ENCODE measurements at places on chromosomes 7 and 10. TPM values are rescaled to one million over a fixed set of nuclear protein-coding genes. Genes with fewer than 3 reads are reported as not detected.

Gene SPDYE16
- 1.5 TPM for total RNA-seq

Gene RNF32
- 0.66 TPM for total RNA-seq

Gene MRLN
- not detected for total RNA-seq

Gene RHBDD2
- total RNA-seq, result 25.4 TPM

Gene FBXL13
- not detected for total RNA-seq

Gene SUMF2
- total RNA-seq, result 121 TPM

Gene NRG3
- 0.22 TPM for total RNA-seq

Gene FAM237B
- not detected for total RNA-seq

Gene DGKI
- 2.1 TPM for total RNA-seq

Gene MRC1
- total RNA-seq, result 86.3 TPM

Gene FGF8
- total RNA-seq, result not detected

Gene CPSF4
- 25.7 TPM for total RNA-seq

Gene MPP7
- 2.7 TPM for total RNA-seq

Gene SCIN
- total RNA-seq, result 11.9 TPM

Gene TES
- total RNA-seq, result 24.7 TPM

Gene GIMAP5
- 59.2 TPM for total RNA-seq

Data from subcutaneous adipose tissue (tissue), 4 donors.